Kidney epithelial cell (primary cell): ENCODE measurements at places on chromosomes 4 and X. TPM values are rescaled to one million over a fixed set of nuclear protein-coding genes. Genes with fewer than 3 reads are reported as not detected.

The USP17L24 gene
- total RNA-seq: not detected in 2 replicates

The EPHA5 gene
- 0.04 and 0.07 TPM in 2 replicates for total RNA-seq

The HMX1 gene
- total RNA-seq: 0.48 TPM in 1 of 2 replicates, not detected in the other

DNA sequence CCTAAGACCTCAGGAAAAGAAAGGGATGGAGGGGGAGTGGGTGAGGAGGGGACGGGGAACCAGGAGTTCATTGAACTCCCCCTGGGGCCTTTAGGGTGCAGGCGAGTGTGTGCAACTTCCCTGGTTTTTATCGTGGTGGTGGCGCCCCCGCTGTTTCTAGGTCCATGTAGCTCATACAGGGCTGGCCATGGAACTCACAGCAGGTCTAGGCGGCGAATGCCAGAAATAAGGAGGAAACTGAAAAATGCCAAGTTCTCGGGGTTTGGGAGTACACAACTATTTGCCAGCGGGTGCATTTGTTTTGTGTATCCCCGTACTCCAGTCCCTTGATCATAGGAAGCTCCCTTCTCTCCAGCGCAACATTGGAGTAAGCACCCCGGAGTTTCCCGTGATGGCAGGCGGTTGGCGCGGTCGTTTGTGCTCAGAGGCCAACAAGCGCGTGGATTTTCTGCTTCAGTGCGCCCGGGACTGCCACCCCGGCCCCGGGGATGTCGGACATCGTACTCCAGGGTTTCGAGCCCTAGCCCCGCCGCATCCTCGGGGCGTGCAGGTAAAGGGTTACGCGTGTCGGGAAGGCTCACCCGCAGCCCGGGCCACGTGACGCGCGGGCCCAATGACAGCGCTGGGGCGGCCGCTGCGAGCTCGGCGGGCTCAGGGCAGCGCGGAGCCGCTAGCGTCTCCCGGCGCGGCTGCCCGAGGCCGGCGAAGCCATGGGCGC, 208.9 kb downstream of the NWD2 start:
- no peak for DNase-seq

DNA sequence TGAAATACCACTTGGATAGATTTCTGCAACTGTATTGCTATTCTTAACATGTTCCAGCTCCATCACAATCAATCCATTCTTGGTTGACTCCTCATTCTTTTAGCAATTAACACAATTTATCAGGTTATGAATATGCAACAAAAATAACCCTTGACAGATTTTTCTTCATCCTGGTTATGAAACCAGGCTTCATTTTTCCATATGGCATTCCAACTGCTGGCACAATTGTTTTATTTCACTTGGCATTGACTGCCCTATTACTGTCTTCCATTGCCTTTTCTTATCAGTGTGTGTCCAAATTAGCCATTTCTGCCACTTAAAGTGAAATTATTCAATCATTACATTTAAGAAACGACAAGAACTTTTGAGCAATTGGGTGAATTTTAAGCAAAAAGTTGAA, 388.8 kb upstream of the EPHA5 start:
- no peak for DNase-seq

DNA sequence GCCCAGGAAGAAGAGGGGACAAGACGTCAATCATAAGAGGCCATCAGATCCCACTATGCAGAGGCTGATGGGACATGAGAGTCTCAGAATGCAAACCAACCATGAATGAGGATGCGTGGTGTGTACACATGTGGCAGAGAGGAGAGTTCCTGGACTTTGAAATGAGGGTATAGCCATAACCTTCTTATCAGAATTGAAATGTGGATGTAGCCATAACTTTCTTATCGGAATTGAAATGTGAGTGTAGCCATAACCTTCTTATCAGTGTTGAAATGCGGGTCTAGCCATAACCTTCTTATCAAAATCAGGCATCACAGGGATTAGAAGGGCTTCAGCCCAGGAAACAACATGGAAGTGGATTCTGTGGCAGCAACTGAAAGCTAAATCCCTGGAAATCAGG, 415.5 kb upstream of the FAT1 start:
- no peak for DNase-seq

GRCh38 chr4:84501721-84502267, 2.7 kb upstream of the NKX6-1 start:
- no peak for DNase-seq

GRCh38 chr4:30769093-30769492, 48.9 kb downstream of the PCDH7 start:
- DNase-seq: no peak

- no peak for DNase-seq
These were observed 2.8 kb downstream of the TMEM271 start for GRCh38 chr4:573122-573892.
